ENCODE measurements at places on chromosomes 12 and 14.

DNA sequence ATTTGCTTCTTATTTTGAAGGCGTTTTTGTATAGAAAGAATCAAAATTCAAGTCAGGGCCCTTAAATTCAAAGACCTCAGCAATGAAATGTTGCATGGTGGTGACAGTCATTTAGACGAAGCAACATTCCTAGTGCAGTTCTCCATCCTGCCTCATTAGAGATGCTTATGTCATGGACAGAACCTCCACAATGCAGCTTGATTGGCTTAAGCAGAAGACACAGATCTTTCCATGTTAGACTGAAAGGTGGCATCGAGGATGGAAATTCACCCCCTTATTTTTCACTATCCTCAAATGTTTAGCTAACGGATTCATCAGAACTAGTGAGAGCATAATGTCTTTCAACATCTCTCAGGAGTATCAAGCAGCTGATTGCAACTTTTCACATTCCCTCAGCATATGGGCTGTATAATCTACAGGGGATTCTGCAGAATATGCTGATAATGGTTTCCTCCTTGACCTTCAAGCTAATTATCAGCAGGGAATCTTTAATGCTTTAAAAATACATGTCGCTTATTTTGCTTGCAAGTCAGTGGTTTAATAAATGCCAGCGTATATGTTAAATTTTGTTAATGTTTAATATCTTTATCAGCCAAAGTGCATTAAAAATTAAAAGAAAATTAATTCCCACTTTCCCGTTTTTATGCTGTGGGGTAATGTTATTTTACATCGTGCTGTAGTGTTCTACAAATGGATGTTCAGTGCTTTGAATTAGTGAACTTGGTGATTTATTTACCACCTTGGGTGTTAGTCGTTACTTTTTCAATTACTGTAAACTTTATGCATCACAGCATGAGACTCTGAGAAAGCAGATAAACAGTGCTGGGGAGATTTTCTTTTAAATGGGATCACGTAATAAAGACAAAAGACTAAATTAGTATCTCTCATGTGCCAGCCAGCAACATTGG, 12.8 kb upstream of the NRDE2 start:
- DNase-seq, result no peak

- DNase-seq, result no peak
These were observed 19.9 kb upstream of the CD27 start for GRCh38 chr12:6424866-6425265.

- no peak for DNase-seq
These were observed 77.2 kb downstream of the BHLHE41 start for GRCh38 chr12:26047401-26048226.

DNA sequence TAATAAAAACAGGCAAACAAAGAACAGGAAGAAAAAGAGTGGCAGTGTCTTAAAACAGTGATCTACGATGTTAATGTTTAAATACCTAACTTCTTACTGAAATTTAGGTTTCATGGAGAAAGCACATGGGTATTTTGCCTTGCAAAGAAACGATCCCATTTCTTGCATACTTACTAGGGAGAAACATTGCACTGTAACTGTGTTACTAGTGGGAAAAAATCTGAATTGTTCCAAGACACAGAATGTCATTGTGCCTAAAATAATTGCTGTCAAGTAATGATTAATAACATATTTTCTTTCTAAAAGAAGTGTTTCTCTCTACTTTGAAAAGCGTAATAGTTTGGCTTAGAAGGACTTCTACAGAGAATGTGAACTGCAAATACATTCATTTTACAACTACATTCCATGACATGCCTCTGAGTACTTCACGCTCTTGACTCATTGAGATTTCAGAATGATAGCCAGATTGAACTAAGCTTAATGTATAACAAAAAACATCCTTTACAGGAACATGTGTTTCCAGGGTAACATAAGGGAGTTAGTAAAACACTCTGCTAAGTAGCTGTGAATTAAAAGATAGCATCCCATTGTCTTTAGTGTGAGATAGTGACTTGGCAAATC, 256.2 kb upstream of the CPNE8 start:
- DNase-seq, result no peak

GRCh38 chr14:70782361-70782760, 27.0 kb downstream of the MAP3K9 start:
- no peak for DNase-seq

GRCh38 chr12:5723071-5723470, 222.0 kb downstream of the ANO2 start:
- DNase-seq, result no peak

GRCh38 chr14:39875028-39875427, 442.8 kb upstream of the FBXO33 start:
- no peak for DNase-seq

DNA sequence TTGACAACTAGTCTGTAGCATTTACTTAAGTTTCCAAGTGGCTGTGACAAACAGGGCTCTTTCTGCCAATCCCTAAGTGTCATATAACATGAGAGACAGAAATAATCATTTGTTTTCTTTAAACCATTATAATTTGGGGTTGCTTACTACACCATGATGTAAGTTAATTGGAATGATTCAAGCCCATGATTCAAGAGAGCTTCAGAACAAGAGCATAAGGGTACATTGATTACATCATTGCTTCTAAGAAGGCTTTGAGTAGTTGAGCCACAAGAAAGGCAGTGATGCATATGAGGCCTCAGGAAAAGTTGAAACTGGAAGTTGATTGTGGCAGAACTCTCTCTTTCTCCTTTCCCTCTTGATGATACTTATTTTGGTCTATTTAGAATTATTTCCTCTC, 444.0 kb downstream of the CCER1 start:
- DNase-seq, result no peak

GRCh38 chr14:90778571-90779255, 37.5 kb downstream of the TTC7B start:
- no peak for DNase-seq

DNA sequence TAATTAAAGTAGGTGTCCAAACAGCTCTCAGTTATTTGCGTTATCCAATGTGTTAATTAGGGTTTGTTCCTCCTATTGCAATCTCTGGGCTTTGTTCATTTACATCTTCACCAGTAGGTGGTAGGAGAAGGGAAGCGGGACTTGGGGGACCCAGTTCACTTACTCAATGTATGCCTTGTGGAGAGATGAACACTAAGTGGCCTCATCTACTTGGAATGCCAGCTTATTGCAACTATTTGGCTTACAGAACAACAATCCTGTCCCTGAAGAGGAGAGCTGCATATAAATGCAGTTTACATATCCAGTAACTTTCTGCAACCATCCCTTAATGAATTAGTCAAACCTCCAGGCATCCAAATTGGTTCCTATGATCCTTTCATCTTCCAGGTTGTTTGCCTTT, 417.1 kb upstream of the CCDC196 start:
- no peak for DNase-seq

DNA sequence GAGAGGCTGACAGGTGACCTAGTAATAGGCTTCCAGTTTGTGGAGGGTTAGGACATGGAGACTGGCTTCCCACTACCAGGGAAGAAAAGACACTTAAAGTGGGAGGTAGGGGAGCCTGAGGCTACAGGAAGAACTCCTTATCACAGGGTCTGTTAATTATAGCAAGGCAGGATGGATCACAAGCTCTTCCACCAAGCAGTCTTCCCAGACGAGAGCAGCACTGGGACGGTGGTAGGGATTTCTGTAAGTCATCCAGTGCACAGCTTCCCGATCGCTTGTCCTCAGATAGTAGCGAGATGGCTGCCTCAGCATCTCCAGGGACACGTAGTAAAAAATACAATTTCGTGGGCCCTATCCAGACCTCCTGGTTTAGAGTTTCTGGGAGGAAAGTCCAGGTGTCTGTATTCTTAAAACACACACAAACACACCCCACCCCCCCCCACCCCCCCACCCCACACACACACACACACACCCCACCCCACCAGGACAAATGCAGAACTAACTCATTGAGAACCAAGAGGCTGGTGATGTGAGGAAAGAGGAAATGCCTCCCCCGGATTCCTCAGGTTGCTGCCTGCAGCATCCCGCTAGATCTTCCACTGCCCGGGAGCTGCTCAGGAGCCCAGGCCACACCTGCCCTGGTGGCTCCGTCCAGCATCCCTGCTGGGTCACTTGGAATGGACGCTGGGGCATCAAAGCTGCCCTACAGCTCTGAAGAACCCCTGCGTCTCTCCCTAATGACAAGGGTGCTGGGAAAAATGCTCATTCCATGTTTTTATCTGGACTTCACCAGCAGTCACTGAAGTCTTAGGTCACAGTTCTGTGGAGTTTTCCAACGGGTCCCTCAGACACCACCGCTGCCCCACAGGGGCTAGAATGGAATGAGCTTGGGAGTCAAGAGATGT, 307.2 kb downstream of the CACNA1C start:
- DNase-seq, result no peak

- no peak for DNase-seq
These were observed 91.9 kb downstream of the DPF3 start for GRCh38 chr14:72801836-72802587.

- no peak for DNase-seq
These were observed 15.7 kb downstream of the SPX start for GRCh38 chr12:21541773-21542172.

DNA sequence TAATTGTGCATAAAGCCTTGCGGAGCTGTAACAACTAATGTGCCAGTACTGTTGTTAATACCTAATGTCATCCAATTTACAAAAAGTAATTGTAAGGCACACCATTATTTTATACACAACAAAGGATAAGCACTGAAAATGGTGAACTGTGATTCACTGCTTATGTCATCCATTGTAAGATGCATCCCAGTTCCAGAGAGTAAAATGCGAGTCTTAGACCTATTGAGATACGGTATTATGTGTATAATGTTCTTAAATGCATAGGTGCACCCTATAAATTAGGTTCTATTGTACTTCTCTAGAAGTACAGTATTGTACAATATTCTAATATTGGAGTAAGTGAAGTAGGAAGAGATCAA, 406 bp downstream of the PARP2 start:
- no peak for DNase-seq

GRCh38 chr12:75704664-75705063, 193.3 kb upstream of the KRR1 start:
- no peak for DNase-seq

GRCh38 chr12:68967046-68967445, 34.1 kb upstream of the CPM start:
- no peak for DNase-seq

- DNase-seq, result no peak
These were observed 126.0 kb downstream of the BTG1 start for GRCh38 chr12:92019491-92020277.

- DNase-seq, result no peak
These were observed 2.5 kb downstream of the PGF start for GRCh38 chr14:74952697-74953484.

GRCh38 chr14:64891839-64892375, 12.2 kb upstream of the SPTB start:
- DNase-seq, result no peak

DNA sequence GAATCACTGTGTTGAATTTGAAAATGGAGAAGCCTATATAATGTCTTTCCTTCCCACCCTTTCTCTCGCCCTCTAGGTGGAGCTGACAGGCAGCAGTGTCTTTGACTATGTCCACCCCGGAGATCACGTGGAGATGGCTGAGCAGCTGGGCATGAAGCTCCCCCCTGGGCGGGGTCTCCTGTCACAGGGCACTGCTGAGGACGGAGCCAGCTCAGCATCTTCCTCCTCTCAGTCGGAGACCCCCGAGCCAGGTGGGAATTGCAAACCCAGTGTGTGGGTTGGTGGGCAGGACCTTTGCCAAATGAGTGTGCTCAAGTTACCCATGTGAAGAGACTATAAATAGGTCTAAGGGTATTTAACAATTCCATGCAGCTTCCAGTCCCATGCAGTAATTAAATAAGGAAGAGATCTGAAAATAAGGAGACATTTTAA, 274.7 kb downstream of the EGLN3 start:
- DNase-seq, result no peak

GRCh38 chr12:50887191-50887590, 44.5 kb downstream of the TMPRSS12 start:
- no peak for DNase-seq

- DNase-seq, result no peak
These were observed 2.2 kb upstream of the YAF2 start for GRCh38 chr12:42240131-42240750.
